HAP-1 (cell line): ENCODE measurements at places on chromosomes 4 and X.

DNA sequence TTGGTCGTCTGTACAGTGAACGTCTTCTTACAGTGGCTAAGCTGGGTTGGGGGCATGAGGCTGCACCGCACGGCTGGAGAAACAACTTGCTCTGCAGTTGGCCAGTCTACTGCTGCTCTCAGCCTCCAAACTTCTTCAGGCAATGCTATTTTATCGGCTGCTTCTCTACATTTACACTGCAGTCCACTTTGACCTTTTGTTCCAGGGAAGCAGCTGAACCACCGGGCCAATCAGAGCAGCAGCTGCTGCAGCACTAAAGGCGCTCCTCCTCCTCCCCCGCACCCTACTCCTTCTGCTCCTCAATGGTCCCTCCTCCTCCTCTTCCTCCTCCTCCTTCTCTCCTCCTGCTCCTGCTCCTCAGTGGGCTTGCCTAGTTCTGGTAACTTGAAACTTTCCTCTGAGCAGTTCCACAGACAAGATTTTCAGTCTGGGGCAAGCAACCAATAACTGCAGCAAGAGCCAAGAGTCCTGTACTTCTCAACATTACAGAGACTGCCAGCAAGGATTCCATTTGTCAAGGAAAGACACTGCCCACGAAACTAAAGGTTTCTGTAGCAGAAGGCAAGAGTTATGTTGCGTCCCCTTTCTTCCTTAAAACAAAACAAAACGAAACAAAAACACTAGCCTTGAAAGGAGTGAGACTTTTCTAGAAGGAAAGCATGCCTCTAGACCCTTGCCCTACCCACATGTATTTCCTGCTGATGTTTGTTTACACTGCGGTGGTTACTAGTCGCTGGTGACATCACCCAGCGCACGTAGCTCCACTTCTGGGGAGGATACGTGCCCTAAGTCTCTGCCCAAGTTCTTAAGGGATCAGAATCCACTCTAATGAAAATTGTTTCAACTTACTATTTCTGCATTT, 125.7 kb upstream of the NAP1L5 start:
- peak; percentile 90 for DNase-seq

DNA sequence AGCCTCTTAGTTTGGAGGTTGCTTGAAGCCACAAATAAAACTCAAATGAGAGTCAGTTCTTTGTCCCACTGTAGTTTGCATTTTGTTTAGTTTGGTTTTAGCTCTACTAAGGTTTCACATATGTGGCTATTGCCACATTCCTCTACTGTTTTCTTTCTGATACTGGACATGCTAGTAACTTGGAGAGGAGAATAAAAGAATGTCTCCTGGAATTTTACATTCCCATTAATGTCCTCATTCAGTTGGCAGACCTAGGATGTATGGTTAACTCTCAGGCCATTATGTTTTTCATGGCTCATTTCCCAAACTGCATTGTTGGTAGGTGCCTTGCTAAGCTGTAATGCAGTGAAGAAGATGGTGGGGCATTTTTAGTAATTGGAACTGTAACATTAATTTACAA, 29.9 kb downstream of the UPRT start:
- peak; percentile 42 for DNase-seq

DNA sequence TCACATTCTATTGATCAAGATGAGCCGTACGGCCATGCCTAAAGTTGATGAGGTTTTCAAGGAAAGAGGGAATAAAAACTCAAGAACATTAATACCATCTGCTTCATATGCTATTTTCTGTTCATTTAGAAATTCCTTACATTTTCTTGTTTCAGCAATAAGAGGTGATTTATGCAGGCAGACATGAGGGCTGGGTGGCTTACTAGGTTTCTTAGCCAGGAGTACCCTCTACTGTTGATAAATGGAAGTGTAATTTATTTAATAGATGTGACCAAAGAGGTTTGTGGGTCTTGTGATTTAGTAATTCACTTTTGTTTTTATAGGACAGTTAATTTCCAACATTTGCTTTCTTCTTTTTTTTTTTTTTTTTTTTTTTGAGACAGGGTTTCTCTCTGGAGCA, 6.4 kb upstream of the SMIM9 start:
- DNase-seq, result peak; percentile 64

DNA sequence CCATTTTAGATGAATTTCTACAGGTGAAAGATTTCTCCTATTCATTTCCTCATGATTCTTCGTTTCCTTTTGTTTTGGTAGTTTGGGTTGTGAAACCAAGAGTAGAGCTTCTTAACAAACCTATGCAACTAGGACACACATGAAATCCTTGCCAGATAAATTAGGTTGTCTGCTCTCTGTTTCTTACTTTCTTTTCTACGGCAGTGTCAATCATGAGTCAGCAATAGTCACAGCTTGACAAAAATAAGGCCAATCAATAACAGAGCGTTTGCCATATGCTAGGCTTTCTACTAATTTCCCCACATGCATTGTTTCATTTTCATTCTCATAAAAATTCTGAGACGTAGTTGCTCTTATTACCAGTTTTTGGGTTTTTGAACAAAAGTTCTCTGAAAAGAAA, 20.3 kb downstream of the CLRN2 start:
- no peak for DNase-seq
